Epithelial cell of proximal tubule (primary cell): ENCODE measurements at places on chromosomes 16 and 17.

- DNase-seq = no peak
These were observed 11.7 kb downstream of the ATPAF2 start for GRCh38 chr17:18027280-18027679.

DNA sequence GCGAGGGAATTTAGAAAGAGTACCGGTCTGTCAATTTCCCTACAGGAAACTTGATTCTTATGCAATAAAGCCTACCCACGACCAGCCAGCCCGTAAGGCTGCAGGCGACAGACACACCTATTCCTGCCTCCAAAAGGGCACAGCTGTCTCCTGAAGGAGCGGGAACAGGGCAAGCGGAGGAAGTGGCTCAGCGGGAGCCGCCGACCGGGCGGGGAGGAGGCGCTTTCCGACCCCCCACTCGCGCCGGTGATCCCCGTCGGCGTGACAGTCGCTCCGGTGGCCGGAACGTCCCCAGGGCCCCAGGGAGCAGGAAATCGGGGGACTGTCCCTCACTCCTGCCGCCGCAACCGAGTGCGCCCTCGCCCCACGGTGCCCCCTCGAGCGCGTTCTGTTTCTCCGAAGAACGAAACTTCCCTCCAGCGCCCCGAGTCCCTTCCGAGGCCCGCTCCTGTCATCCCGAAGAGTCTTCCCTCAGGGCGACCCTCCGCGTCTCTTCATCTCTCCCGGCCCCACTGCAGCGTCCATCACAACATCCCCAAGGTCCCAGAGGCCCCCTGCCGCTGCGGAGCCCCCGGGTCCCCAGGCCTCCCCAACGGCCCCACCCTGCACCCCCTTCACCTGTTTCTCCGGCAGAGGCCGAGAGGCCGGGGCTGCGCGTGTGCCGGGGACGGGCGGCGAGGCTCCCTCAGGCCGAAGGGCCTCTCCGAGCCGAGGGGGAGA is 421 bp downstream of the STAT3 start:
- no peak for DNase-seq

DNA sequence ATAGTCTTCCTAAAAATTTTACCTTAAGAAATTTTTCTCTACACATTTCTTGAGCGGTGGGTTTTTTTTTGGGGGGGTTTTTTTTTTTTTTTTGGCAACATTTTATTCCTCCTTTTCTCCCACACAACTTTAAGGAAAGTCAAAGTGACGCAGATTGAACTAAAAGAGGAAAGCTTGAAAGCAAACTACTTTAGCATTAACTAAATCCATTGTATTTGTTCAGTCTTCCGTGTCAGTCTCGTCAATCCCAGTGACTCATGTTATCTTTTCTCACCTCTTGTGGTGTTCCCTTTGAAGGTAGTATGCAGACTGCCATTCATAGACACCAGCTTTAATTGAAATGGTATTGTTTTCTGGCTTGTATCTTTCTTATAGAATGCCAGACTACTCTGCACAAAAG is 39.3 kb downstream of the TADA2A start:
- peak; percentile 91 for DNase-seq

DNA sequence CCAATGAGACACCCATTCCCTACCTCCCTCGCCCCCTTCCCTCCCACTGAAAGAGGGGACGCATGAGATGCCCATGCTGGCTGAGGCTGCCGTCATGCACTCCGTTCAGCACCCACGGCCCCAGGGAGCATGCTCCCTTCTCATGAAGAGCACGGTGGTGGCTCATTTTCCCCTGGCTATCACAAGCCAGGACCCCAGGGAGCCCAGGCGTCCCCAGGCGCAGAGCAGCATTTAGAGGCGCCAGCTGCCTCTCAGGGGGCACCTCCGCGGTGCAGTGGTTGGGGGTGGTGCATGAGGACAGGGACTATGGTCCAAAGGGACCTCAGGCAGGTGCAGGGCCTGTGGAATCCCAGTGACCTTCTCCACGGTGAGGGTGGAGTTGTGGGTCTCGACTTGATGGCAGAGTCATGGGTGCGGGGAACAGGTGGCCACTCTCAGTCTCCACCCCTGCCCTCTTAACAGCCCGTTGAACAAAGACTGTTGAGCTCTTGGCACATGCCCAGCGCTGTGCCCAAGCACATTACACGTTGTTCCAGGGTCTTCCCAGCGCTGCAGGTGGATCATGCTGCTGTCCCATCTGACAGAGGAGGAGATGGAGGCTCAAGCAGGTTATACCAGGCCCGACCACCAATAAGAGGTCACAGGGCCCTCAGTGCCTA is 13.6 kb downstream of the KIF19 start:
- DNase-seq = no peak

DNA sequence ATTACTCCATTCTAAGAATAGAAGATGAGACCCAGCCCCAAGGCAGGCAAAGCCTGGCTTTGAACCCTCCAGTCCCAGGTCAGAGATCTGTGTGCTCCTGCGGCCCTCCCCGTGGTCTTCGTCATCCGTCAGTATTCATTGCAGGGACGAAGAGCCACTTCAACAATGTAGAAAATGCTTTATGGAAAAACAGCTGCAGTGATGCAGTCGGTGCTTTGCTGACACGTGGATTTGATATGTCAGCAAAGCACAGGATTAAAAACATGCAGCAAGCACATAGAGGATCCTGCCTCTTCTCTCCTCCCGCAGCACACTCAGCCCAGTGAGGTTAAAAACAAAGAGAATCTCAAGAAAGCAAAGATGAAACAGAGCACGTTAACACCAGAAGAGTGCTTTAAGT is 117.1 kb upstream of the AXIN2 start:
- DNase-seq = no peak

DNA sequence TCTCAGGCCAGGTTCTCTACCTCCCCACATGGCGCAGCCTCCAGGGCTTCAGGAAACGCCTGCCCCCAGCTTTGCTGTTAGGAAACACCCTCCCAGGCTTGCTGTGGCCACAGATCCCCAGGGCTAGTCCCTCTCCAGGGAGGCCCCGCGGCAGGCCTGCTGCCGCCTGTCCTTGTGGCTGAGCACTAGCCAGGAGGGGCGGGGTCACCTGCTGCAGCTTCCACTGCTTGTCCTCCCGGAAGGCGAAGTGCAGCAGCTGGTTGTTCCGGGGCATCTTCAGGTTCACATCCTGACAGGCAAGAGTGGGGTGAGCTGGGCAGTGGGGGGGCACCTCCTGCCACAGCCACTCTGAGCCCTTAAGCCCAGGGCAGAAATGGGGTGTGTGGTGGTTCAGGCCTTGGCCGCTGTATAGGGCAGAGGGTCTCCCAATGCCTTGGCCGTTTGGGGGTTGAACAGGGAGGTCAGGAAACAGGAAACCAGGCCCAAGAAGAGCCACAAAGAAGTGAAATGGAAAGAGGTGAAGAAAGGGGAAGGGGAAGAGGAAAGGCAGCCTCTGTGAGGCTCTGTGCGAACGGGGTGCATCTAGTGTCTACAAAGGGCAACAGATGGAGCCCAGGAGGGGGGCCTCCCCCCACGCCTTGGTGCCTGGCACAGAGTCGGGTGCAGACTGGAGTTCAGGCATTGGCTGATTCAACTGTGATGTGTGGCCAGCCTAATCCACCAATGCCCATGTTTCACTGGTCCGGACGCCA is 2.0 kb downstream of the ROGDI start:
- DNase-seq = no peak

GRCh38 chr17:4378626-4379025 is 12.2 kb upstream of the UBE2G1 start:
- DNase-seq = no peak

DNA sequence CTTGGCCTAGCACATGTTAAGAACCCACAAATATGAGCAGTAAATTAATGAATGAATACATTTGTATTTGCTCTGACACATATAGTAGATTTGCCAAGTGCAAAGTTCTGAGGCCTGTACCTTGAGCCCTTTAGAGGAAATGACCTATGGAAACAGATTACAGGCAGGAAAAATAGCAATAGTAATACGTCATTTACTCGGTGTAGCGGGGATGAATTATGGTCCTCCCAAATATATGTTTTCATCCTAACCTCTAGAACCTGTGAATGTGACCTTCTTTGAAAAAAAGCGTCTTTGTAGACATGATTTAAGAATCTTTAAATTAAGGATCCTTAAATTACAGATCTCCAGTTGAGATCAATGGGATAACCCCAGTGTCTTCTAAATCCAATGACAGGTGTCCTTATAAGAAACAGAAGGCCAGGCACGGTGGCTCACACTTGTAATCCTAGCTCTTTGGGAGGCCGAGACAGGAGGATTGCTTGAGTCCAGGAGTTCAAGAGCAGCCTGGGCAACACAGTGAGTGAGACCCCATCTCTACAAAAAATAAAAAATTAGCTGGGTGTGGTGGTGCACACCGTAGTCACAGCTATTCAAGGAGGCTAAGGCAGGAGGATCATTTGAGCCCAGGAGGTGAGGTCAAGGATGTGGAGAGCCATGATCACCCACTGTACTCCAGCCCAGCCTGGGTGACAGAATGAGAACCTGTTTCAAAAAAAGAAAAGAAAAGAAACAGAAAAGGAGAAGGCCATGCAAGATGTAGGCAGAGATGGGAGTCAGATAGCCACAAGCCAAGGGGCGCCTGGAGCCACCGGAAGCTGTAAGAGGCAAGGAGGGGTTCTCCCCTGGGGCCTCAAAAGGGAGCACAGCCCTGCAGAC is 5.1 kb upstream of the ITPRIPL2 start:
- no peak for DNase-seq

DNA sequence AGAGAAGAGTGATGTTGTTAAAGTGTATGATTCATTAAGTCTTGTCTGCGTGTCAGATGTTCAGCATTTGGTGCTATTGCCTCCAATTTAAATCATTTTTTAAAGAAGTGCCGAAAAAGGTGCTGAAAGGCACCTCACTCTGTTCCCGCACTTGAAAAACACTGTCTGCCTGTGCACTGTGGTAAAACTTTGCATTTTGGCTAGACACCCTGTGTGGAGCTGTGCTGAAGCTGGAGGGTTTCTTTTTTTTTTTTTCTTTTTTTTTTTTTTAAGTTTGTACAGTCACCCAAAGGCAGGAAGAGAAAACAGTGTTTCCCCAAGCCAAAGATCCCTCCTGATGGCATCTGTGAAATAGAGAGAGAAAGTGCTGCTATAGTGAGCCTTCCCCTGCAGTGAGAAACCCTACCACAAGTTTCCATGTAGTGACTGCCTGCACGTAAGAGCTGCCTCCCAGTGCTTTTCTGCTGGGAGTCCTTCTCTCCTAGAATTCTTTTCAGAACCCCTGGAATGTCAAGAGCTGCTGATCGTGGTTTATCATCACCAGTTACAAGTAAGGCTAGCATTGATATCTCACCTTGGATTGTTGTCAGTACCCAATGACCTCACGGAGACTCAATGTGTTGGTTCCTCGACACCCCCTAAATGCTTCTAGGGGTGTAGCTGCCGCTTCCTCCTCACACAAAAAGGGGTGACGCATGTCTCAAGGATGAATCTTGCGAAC is 116.0 kb upstream of the SOX9 start:
- no peak for DNase-seq

- DNase-seq = peak; percentile 97
These were observed 16.7 kb downstream of the GNGT2 start for GRCh38 chr17:49193513-49194296.

GRCh38 chr17:14875557-14876412 is 389.3 kb downstream of the PMP22 start:
- DNase-seq = no peak

DNA sequence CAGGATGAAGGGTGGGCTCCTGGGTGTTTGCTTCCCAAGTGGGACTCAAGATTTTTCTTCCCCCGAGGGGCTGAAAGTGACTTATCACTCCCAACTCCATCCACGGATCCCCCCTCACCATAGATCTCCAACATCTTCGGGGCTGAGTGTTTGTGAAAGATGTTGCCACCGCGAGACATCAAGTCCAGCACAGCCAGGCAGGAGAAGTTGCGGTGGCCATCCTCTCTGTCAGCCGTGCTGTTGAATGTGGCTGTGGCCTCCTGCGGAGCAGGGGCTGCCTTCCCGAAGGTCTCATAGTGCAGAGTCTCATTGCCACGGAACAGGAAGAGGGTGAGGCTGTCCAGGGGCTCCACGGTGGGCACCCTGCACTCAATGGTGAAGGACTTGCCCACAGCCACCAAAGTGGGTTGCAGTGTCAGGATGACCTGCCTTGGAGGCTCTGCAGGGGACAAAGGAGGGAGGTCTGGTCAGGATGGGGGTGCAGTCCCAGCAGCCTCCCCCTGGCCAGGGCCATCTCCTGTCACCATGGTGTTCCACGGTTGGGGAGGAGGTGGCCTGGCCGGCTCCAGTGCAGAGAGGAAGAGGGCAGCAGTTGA is 5.5 kb downstream of the PRR29 start:
- no peak for DNase-seq

DNA sequence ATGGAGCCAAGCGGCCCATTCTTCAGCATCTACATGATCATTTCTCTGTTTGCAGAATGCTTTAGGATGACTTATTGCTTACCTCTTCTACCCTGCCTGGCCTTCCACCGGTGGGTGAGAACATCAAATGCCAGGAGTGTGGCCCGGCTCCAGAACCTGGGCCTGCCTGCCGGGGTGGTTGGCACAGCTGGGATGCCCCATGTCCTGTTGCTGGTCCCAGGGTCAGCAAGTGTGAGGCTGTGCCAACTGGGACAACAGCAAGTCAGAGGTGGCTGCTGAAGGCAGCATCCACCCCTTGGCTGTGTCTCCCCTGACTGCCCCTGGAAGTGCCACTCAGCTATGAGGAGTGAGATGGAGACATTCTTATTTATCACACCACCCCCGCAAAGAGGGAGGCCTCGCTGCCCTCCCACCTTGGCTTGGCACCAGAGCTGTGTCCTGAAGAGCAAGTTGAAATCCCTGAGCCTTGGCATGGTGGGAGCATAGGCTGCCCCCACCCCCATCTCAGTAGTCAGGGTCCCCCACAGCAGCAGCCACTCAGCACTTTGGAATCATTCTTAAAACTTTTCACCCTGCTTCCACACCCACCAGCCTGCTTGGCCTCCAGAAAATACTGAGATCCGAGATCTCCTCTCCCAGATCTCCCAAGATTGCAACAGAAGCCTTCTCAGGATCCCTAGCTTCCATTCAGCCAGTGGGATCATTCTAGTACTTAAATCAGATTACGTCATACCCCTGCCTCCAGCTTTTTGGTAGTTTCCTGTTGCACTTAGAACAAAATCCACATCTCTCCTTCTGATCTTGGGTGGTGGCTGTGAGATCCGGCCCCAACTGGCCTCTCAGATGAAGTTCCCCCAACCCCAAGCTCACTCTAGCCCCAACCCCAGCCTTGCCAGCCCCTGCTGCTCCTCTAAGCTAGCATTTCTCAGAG is 127.5 kb downstream of the SOCS1 start:
- DNase-seq = no peak

GRCh38 chr16:14028202-14028601 is 42.9 kb upstream of the MRTFB start:
- DNase-seq = no peak

GRCh38 chr17:78304549-78305037 is 55.3 kb downstream of the SOCS3 start:
- DNase-seq = no peak
